ENCODE measurements at places on chromosomes 1 and 21. TPM values are rescaled to one million over a fixed set of nuclear protein-coding genes. Genes with fewer than 3 reads are reported as not detected.

Gene MPZ
- polyA plus RNA-seq: not detected

Gene ZNF669
- 2.5 TPM for polyA plus RNA-seq

Gene FAM151A
- polyA plus RNA-seq: not detected

Gene KRTAP11-1
- not detected for polyA plus RNA-seq

Gene LDLRAD1
- not detected for polyA plus RNA-seq

Gene FCRL1
- not detected for polyA plus RNA-seq
